ENCODE measurements at places on chromosomes 16 and 17. TPM values are rescaled to one million over a fixed set of nuclear protein-coding genes. Genes with fewer than 3 reads are reported as not detected.

DNA sequence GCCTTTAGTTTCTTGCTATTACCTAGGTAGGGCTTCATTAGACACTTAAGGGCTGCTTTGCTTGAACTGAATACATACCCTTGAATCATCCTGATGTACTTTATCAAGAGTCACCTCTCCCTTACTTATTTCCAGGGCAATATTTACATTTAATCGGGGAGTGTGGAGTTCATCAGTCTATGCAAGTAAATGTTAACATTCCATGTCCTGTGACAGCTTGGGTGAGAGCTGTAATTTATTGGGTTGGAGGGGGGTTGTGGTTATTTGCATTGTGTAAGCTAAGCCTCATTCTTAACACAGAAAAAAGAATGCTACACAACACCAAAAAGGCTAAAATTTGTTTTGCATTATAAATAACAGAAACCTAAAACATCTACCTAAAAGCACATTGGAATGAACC is 16.7 kb downstream of the KCNJ16 start:
- no peak overlapping the region for H3K27ac ChIP-seq
- H3K4me1 ChIP-seq, result no peaks in the 10 kb centered on the region
- H3K36me3 ChIP-seq, result no peaks in the 10 kb centered on the region
- H3K4me3 ChIP-seq, result no peak overlapping the region

Gene RNF112
- 0.67 TPM for total RNA-seq

DNA sequence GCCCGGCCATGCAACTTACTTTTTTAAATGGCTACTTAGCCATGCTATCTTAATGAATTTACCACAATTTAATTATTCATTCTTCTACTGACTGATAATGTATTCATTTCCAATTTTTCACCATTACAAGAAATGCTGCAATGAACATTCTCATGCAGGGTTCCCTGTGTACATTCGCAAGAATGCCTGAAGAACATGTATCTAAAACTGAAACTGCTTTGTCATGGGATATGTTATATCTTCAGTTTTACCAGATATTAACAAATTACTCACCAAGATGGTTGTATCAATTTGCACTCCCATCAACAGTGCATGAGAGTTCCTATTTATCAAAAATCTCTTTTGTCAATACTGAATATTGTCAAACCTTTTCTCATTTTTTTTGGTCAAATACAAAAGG is 100.8 kb downstream of the SLC39A11 start:
- no peaks in the 10 kb centered on the region for H3K27me3 ChIP-seq
- no peaks in the 10 kb centered on the region for H3K36me3 ChIP-seq
- H3K4me3 ChIP-seq, result no peak overlapping the region
- H3K27ac ChIP-seq, result no peak overlapping the region
- peaks cover 11% of the 10 kb centered on the region for H3K4me1 ChIP-seq
- DNase-seq, result no peak

DNA sequence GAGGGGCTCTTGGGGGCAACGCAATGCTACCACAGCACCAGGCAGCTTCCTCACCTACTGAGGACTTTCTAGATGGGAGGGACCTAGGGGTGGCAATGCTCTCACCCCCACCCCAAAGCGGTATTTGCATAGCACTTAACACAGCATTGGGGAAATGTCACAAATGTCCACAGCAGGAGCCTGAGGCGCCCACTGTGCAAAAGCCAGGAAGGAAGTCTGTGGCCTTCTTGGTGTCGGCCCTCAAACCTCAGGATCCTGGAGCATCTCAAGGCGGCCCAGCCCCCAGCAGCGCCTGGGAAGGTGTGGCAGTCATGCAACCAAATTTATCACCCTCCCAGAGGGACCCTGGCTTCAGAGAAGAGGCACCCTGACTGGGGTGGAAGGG is 45.3 kb downstream of the WNT3 start:
- H3K27me3 ChIP-seq, result no peaks in the 10 kb centered on the region
- H3K27ac ChIP-seq, result no peak overlapping the region
- peak overlapping the region; percentile 12 for H3K4me3 ChIP-seq
- H3K4me1 ChIP-seq, result peaks cover 7% of the 10 kb centered on the region

Gene HEATR9
- total RNA-seq, result not detected

DNA sequence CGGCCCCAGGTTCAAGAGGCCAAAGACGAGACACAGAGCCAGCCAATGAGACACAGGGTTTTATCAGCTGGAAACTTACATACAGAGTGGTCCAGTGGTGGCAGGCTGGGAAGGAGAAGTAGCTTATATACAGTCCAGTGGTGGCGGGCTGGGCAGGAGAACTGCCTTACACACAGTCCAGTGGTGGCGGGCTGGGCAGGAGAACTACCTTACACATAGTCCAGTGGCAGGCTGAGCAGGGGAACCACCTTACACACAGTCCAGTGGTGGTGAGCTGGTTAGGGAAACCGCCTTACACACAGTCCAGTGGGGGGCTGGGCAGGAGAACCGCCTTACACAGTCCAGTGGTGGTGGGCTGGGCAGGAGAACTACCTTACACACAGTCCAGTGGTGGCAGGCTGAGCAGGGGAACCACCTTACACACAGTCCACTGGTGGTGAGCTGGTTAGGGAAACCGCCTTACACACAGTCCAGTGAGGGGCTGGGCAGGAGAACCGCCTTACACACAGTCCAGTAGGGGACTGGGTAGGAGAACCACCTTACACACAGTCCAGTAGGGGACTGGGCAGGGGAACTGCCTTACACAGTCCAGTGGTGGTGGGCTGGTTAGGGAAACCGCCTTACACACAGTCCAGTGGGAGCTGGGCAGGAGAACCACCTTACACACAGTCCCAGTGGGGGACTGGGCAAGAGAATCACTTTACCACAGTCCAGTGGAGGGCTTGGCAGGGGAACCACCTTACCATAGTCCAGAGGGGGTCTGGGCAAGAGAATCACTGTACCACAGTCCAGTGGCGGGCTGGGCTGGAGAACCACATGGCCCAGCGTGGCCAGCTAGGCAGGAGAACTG is 90.9 kb downstream of the GAS7 start:
- DNase-seq, result no peak
- peaks cover 28% of the 10 kb centered on the region for H3K4me1 ChIP-seq
- no peaks in the 10 kb centered on the region for H3K36me3 ChIP-seq
- no peak overlapping the region for H3K4me3 ChIP-seq
- no peaks in the 10 kb centered on the region for H3K27me3 ChIP-seq

- no peaks in the 10 kb centered on the region for H3K4me1 ChIP-seq
- DNase-seq, result no peak
- no peaks in the 10 kb centered on the region for H3K27me3 ChIP-seq
Measured at GRCh38 chr16:56279132-56279531, 87.8 kb downstream of the GNAO1 start.

DNA sequence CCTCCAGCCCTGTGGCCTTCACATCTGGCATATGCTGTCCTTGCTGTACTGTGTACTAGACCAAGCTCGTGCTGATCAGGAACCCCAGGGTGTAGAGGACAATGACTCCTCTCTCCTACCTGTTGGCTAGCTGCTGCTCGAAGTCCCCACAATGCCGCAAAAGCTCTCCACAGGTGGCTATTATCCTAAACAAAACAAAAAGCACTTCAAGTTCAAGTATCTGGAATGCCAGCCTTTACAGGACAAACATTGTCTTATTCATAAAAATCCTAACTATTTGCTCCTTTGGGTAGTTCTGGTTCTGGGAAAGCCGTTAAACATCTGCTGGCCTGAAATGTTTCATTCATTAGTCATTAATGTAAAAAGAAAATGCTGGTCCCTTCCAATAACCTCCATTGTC is 42.8 kb downstream of the COG7 start:
- H3K4me1 ChIP-seq, result peaks cover 25% of the 10 kb centered on the region
- no peak overlapping the region for H3K27ac ChIP-seq
- no peak for DNase-seq

Gene ETV4
- total RNA-seq, result 1.1 TPM

- peaks cover 37% of the 10 kb centered on the region for H3K4me1 ChIP-seq
- H3K36me3 ChIP-seq, result no peaks in the 10 kb centered on the region
- no peak overlapping the region for H3K27ac ChIP-seq
- H3K27me3 ChIP-seq, result no peaks in the 10 kb centered on the region
Measured at GRCh38 chr17:45580924-45581323, 90.4 kb upstream of the PLEKHM1 start.

GRCh38 chr17:65051922-65052321 is 4.6 kb downstream of the GNA13 start:
- no peak overlapping the region for H3K27ac ChIP-seq
- peaks cover 53% of the 10 kb centered on the region for H3K4me1 ChIP-seq
- no peak for DNase-seq
- peaks cover 28% of the 10 kb centered on the region for H3K36me3 ChIP-seq
- no peaks in the 10 kb centered on the region for H3K27me3 ChIP-seq
- no peak overlapping the region for H3K4me3 ChIP-seq

DNA sequence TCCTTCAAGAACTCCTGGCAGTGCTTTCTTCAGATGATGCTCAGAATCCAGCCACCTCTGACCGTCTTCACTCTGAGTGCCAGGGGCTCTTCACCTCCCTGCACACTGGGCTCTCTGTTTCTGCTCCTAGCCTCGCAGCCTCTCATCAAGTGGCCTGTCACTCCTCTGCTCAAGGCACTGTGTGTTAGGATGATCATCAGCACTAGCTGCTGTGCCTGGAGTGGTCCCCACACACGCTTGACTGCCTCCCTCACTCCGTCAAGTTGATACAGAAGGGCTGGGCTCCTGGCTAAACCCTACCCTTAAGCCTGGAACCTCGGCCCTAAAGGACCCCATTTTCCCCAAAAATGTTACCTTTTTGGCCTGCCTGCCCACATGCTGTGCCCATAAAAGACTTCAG is 15.6 kb downstream of the KRT9 start:
- H3K4me1 ChIP-seq, result peaks cover 10% of the 10 kb centered on the region
- H3K27me3 ChIP-seq, result peaks cover 34% of the 10 kb centered on the region
- H3K27ac ChIP-seq, result no peak overlapping the region
- DNase-seq, result no peak
- H3K4me3 ChIP-seq, result no peak overlapping the region

DNA sequence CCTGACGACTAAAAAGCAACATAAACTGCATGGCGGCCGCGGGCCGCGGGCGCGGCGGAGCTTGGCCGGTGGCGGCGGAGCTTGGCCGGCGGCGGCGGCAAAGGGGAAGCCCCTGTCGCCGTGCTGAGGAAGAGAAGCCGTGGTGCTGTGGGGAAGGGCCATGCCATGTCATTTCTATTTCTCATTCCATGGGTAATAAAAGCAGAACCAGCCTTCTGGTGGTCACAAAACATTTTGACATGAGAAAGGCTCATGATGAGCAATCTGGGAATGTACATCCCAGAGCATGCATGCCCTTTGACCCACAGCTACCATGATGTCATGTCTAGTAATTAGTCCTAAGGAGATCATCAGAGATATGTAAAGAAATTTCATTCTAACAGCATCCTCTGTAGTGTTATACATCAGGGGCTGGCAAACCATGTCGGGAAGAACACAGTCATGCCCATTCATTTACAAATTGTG is 23.9 kb upstream of the HEATR6 start:
- H3K27me3 ChIP-seq, result no peaks in the 10 kb centered on the region
- DNase-seq, result no peak
- no peak overlapping the region for H3K4me3 ChIP-seq
- H3K36me3 ChIP-seq, result no peaks in the 10 kb centered on the region

GRCh38 chr16:20084624-20085226 is 11.0 kb upstream of the GPR139 start:
- H3K4me3 ChIP-seq, result no peak overlapping the region
- no peaks in the 10 kb centered on the region for H3K36me3 ChIP-seq
- DNase-seq, result no peak
- no peaks in the 10 kb centered on the region for H3K4me1 ChIP-seq
- no peaks in the 10 kb centered on the region for H3K27me3 ChIP-seq

Gene SOCS3
- 14.4 TPM for total RNA-seq

DNA sequence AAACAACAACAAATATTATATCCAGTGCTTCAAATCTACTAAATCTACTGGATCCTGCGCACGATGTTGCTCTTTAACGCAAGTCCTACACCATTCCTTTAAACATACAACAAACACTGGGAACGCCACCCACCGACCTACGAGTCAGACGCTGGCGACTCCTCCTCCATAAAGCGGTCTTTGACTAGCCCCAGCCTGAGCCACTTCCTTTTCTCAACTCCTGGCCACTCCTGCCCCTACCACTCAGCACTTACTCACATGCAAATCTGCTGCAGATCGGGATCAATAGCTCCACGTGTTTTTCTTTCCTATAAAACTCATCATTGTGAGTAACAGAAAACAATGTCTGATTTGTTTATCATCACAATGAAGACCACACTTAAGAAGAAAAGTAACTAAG is 32.8 kb upstream of the MNT start:
- DNase-seq, result no peak
- H3K36me3 ChIP-seq, result peaks cover 17% of the 10 kb centered on the region
- no peaks in the 10 kb centered on the region for H3K27me3 ChIP-seq
- no peak overlapping the region for H3K4me3 ChIP-seq
- no peak overlapping the region for H3K27ac ChIP-seq
- no peaks in the 10 kb centered on the region for H3K4me1 ChIP-seq

Gene SPATA33
- total RNA-seq, result 12.6 TPM

- H3K36me3 ChIP-seq, result no peaks in the 10 kb centered on the region
- DNase-seq, result no peak
- H3K27ac ChIP-seq, result no peak overlapping the region
- H3K4me3 ChIP-seq, result no peak overlapping the region
- no peaks in the 10 kb centered on the region for H3K27me3 ChIP-seq
Measured at GRCh38 chr16:25568991-25569390, 122.8 kb upstream of the HS3ST4 start.

Gene ADAM11
- 0.44 TPM for total RNA-seq

All from chondrocyte (in vitro differentiated cells).